ACHN (cell line): ENCODE measurements at places on chromosomes 3 and 15.

DNA sequence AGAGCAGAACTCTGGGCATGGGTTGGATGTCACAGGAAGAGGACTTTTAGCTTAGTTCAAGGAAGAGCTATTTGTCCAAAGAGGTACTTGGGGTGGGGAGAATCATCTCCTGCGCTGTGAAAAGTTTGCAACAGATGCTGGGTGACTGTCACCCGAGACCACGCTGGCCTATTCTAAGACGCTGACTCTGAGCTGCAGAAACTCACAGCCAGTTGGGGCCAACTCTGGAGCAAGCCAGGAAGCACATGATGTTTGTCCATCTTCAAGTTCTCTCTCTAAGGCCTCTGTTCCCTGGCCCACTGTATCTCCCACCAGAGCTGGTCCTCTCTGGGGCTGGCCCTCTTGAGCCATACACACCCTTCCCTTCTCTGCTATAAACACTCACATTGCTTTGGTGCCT, 17.9 kb upstream of the CDCP1 start:
- DNase-seq, result no peak

- peak; percentile 40 for DNase-seq
Observed at GRCh38 chr3:9727041-9727595, 4.4 kb upstream of the BRPF1 start.

- DNase-seq, result no peak
Observed at GRCh38 chr3:56764184-56764583, 37.6 kb downstream of the ARHGEF3 start.

DNA sequence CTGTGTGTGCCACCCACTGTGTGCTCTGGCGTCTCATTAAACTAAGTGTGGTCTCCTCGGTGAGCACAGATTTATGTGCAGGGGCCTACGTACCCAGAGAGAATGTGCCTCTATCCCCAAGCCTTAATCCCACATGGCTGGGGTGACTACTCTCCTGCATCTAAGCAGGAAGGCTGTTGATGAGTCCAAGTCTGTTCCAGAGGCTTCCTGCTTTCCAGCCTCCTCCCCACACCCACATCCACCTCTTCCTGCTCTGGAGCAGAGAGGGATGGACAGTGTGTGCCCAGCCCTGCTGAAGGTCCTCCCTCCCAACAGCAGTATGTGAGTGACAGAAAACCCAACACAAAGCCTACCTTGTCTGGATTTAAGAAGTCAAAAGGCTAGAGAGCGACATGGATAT, 38.8 kb upstream of the BCL2L10 start:
- no peak for DNase-seq

DNA sequence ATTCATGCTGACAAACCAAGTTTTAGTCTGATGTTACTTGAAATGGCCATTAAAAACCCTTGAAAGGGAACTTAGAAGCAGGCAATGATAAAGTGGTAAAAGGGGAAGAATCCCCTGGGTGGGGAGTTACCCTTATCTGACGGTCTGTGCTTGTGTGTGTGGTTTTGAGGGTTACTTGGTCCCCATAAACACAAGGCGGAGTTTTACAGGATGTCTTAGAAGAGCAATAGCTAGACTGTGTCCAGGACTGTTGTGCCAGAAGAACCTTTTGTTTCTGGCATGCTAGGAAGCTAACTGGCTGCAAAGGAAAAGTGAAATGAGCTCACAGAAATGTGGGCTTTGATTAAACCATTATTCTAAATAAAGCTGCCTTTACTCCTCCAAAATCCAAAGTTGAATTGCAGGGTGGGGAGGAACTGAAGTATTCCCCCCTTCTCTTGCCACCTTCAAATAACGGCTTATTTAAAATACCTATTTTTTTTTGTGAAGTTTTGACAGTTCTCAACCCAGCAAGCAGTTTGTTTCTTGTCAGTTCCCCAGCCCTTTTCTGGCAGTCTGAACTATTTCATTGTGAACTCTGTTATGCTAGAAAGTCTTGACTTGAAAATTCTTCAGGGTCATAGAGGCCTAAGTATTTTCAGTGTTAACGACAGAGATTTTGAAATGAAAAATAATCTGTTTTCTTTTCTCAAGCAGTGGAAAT, 443.5 kb downstream of the OTOL1 start:
- no peak for DNase-seq

- no peak for DNase-seq
Observed at GRCh38 chr15:69736161-69736560, 283.5 kb downstream of the RPLP1 start.

GRCh38 chr3:49868862-49869466, 742 bp downstream of the CAMKV start:
- no peak for DNase-seq

- no peak for DNase-seq
Observed at GRCh38 chr3:17023006-17023664, 138.4 kb downstream of the PLCL2 start.

GRCh38 chr3:29639578-29640290, 358.9 kb downstream of the RBMS3 start:
- peak; percentile 10 for DNase-seq

DNA sequence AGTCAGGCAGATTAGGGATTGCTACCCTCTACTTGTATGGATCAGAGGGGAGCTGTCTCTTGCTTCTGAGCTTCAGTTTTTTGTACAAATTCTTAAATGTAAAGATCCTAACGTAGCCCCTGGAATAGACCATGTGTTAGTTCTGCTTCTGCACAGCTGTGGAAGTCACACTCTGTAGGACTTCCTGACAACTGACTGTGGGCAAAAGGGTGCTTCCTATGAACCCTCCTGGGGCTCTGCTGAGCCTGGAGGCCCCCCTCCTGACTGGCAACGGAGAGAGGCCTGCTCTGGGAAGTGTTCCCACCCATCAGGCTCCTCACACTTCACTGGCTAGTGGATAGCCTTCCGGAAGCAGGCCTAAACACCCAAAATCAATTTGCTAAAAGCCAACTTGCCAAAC, 131.0 kb downstream of the RPLP1 start:
- DNase-seq, result no peak

DNA sequence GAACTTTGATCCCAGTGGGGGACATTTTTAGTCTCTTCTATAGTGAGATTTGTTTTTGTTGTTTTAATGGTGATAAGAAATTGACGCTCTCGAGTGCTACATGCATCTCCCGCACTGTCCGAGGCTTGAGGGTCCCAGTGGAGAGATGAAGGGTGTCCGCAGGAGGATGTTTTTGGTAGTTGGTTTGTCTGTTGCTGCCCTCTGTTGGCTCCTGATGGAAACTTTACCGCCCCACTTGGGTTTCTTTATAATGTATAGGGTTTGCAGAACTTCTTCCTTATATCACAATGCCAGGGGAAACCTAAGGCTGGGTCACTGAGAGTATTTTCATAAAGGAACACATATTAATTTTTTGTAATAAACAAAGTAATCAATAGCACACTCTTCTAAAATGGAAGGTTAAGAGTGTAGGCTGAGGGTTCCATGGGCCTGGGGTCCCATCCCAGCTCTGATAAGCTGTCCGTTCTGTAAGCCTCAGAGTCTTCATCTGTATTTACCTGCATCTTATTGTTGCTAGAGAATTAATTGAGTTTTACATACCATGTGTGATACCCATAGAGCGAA, 185.3 kb upstream of the FEZF2 start:
- DNase-seq, result peak; percentile 31

GRCh38 chr3:45362758-45363157, 25.6 kb upstream of the LARS2 start:
- no peak for DNase-seq

- DNase-seq, result no peak
Observed at GRCh38 chr3:8519156-8519555, 17.5 kb downstream of the LMCD1 start.
